Right hindlimb (tissue), 1 donor: ENCODE measurements at places on chromosomes 5 and 9.

- no peak for DNase-seq
Measured at GRCh38 chr9:123583646-123584045, 227.6 kb downstream of the CRB2 start.

GRCh38 chr5:179862296-179862695 is 3.7 kb upstream of the MRNIP start:
- DNase-seq: no peak

DNA sequence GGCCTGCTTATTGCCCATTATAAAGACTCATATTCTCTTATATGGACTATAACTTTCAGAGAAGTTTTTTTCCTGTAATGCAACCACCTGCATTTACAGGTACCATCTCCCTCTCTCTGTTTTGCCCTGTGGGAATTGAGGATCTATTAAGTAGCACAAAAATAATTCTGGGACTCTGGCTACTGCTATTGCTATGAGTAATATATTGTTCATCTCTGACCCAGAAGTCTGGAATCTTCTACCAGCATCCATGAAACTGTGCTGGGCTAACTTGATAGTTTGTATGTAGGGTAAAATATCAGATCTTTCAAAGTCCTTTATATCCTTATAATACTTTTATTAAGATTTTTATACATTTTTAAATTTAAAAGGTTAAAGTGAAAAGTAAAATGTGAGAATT is 607.2 kb downstream of the EFNA5 start:
- no peak for DNase-seq

GRCh38 chr9:127976498-127976897 is 4.3 kb downstream of the EEIG1 start:
- no peak for DNase-seq

- no peak for DNase-seq
Measured at GRCh38 chr9:72155301-72155700, 6.1 kb downstream of the GDA start.

- no peak for DNase-seq
Measured at GRCh38 chr9:115393976-115394775, 276.2 kb upstream of the TNC start.

DNA sequence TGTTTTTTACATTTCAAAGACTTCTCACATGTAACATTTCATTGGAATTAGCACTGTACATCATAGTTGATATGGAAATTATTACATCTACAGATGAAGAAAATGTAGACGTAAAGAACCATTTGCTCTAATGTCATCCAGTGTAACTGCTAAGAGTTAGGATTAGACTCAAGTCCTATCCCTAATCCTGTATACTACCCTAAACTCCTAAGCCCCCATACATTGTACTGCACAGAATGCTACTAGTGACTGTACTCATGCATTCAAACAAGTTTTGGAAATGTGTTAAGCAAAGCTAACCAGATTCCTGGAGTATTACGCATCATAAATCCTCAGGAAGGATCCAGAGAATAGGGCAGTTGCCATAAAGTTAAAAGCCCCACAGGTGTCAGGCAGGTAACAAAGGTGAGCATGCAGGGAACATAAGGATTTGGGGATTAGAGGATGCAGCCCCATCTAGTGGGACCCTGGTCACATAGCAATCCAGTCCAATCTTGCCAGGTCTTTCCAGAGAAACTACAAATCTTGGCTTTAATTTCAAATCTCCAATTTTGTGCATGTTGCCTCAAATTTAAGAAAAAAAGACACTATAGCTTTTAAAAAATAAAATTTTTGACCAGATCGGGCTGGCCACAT is 32.0 kb downstream of the HAVCR1 start:
- no peak for DNase-seq
